ENCODE measurements at places on chromosomes 5 and 9. TPM values are rescaled to one million over a fixed set of nuclear protein-coding genes. Genes with fewer than 3 reads are reported as not detected.
A peak's percentile ranks its signal among the peaks of the same experiment; 100 is the strongest.

Gene GKAP1
- polyA plus RNA-seq, result 4.4 TPM

Gene OBP2B
- polyA plus RNA-seq, result not detected

Gene DMRT1
- polyA plus RNA-seq, result 0.26 TPM

Gene IFNA13
- polyA plus RNA-seq, result not detected

Gene TMEM252
- polyA plus RNA-seq, result not detected

GRCh38 chr5:59037941-59038797, 455.3 kb downstream of the RAB3C start:
- H3K4me3 ChIP-seq, result no peak overlapping the region
- no peak for DNase-seq
- peaks cover 33% of the 10 kb centered on the region for H3K27me3 ChIP-seq
- peaks cover 5% of the 10 kb centered on the region for H3K4me1 ChIP-seq

DNA sequence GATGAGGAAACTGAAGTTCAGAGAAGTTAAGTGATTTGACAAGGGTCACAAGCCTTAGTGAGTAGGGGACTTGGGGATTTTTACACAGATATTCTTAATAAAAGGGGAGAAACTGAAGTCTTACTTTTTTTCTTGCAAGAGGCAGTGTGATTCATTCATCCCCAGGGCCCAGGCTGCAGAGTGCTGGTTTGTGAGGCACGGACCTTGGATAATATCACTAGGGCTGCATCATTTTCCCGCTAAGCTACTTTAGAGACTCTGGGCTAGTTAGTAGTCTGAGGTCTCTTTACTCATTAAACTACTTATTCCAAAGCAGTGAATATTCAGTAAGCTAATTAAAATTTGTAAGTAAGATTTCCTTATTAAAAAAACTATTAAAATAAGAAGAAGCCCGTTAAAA, 195.0 kb downstream of the PBX3 start:
- no peaks in the 10 kb centered on the region for H3K4me1 ChIP-seq
- H3K4me3 ChIP-seq, result no peak overlapping the region
- no peak overlapping the region for H3K27ac ChIP-seq
- DNase-seq, result no peak
- peaks cover 6% of the 10 kb centered on the region for H3K36me3 ChIP-seq

DNA sequence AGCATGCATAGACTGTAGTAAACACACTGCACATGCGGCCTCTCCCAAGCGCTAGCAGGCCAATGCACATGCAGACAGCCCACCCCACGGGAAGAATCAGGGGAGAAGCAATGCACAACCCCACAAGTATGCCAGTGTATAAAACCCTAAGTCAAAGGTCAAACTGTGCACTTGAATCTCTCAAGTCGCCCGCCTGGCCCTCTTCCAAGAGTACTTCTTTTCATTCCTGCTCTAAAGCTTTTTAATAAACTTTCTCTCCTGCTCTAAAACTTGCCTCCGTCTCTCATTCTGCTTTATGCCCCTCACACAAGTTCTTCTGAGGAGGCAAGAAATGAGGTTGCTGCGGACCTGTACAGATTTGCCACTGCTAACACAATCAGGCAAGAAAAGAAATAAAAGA, 50.4 kb downstream of the PTPDC1 start:
- DNase-seq, result no peak
- no peaks in the 10 kb centered on the region for H3K4me1 ChIP-seq
- H3K27ac ChIP-seq, result no peak overlapping the region
- no peak overlapping the region for H3K4me3 ChIP-seq
- no peaks in the 10 kb centered on the region for H3K36me3 ChIP-seq
- H3K27me3 ChIP-seq, result no peaks in the 10 kb centered on the region

GRCh38 chr5:147434049-147434448, 75.8 kb downstream of the DPYSL3 start:
- no peak for DNase-seq
- H3K4me3 ChIP-seq, result no peak overlapping the region
- no peaks in the 10 kb centered on the region for H3K36me3 ChIP-seq
- no peaks in the 10 kb centered on the region for H3K27me3 ChIP-seq

DNA sequence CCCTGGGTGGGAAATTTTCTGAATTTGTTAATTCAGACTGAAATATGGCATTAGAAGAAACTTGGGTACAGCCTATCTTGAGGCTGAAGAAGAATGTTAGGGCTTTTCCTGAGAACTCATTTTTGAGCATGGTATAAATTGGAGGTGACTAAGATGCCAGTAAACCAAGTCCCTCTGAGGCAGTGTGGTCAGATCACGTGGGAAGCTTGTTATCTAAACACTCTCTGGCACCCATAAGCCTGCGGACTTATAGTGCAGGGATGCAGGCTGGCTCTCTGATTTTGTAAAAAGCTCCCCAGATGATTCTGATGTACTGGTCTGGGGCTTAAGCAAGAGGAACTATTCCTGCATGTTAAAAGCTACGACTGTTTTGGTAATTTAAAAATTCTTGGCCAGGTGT, 34.3 kb downstream of the MTMR12 start:
- H3K27me3 ChIP-seq, result no peaks in the 10 kb centered on the region
- H3K27ac ChIP-seq, result peak overlapping the region; percentile 50
- peaks cover 2% of the 10 kb centered on the region for H3K36me3 ChIP-seq
- no peak for DNase-seq

DNA sequence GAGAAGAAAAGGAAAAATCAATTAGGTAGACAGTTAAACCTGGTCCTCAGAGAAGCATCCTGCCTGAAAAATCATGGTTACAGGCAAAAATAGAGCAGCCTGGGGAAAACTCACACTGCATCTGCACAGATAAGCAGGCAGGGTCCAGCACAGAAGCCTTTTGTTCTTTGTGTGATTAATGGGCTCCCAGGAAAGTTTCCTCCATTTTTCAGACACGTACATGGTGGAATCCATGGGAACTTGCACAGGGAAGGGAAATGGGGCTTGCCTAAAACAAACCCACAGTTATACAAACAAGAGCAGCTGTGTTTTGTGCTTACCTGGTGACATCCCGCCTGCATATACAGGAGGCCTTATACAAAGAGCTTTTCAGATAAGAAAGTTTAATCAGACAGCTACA, 243.9 kb upstream of the ATP10B start:
- no peaks in the 10 kb centered on the region for H3K4me1 ChIP-seq
- DNase-seq, result no peak
- no peaks in the 10 kb centered on the region for H3K36me3 ChIP-seq
- H3K4me3 ChIP-seq, result no peak overlapping the region

DNA sequence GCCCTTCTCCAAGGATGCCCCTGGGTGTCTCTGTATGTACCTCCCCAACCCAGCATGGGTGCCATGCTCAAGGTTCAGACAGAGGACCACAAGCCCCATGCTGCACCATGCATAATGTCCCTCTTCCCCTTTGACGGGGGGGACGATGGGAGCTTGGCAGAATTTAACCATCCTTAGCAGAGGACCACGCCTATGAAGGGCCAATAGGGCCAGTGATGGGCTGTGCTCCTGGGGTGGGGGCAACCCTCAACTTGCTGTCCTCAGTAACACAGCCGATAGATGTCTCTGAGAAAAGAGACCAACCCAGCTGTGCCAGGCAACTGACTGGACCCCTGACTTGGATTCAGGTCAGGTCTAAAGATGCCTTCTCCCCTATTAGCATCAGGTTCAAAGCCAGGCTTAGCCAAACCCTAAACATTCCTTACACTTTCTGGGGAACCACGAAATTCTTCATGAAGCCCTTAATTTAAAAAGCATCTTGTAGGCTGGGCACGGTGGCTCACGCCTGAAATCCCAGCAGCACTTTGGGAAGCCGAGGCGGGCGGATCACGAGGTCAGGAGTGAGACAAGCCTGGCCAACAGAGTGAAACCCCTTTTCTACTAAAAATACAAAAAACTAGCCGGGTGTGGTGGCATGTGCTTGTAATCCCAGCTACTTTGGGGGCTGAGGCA, 20.7 kb upstream of the JADE2 start:
- H3K27ac ChIP-seq, result no peak overlapping the region
- H3K4me3 ChIP-seq, result no peak overlapping the region
- H3K36me3 ChIP-seq, result no peaks in the 10 kb centered on the region
- no peaks in the 10 kb centered on the region for H3K27me3 ChIP-seq

- no peak overlapping the region for H3K27ac ChIP-seq
- H3K27me3 ChIP-seq, result no peaks in the 10 kb centered on the region
- DNase-seq, result no peak
- no peak overlapping the region for H3K4me3 ChIP-seq
Observed at GRCh38 chr9:114824110-114824509, 18.3 kb upstream of the TNFSF15 start.

DNA sequence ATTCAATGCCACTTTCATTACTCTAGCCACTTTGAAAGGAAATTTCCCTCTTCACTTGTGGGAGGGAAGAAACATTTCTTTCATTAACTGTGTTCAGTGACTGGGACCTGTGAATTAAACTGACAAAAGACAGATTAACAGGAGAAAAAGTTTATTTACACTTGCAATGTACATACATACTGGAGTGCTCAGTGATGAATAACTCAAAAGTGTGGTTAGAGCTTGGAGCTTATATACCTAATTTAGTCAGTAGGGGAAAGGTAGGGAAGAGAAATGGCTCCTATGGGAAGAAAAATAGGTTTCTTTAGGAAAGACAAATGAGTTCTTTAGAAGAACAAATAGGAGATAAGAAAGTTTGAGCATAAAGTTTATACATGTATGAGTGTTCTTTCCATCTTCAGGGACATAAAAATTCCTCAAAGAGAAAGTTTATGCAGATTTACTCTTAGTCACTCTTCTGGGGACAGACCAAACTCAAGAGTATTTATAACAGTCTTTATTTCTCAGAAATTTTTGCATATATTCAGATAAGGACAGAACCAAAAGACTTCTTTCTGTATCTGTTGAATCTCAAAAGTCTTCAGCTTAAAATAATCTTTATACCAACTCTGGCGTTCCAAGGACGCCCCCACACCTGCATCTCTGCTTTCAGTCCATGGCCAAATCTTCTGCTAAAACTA, 120.0 kb upstream of the RAI14 start:
- H3K4me1 ChIP-seq, result peaks cover 21% of the 10 kb centered on the region
- H3K36me3 ChIP-seq, result no peaks in the 10 kb centered on the region
- no peak for DNase-seq

GRCh38 chr5:103923616-103924168, 361.1 kb upstream of the NUDT12 start:
- no peaks in the 10 kb centered on the region for H3K27me3 ChIP-seq
- H3K27ac ChIP-seq, result no peak overlapping the region
- H3K4me1 ChIP-seq, result no peaks in the 10 kb centered on the region

GRCh38 chr5:96745844-96746531, 61.8 kb downstream of the ERAP1 start:
- no peak for DNase-seq
- no peaks in the 10 kb centered on the region for H3K4me1 ChIP-seq
- no peaks in the 10 kb centered on the region for H3K27me3 ChIP-seq
- peaks cover 15% of the 10 kb centered on the region for H3K36me3 ChIP-seq
- H3K4me3 ChIP-seq, result no peak overlapping the region

- DNase-seq, result no peak
Observed at GRCh38 chr5:75558981-75559632, 47.4 kb downstream of the POLK start.

GRCh38 chr9:86695910-86696424, 251.3 kb downstream of the GAS1 start:
- DNase-seq, result no peak
- no peak overlapping the region for H3K27ac ChIP-seq
- no peak overlapping the region for H3K4me3 ChIP-seq

DNA sequence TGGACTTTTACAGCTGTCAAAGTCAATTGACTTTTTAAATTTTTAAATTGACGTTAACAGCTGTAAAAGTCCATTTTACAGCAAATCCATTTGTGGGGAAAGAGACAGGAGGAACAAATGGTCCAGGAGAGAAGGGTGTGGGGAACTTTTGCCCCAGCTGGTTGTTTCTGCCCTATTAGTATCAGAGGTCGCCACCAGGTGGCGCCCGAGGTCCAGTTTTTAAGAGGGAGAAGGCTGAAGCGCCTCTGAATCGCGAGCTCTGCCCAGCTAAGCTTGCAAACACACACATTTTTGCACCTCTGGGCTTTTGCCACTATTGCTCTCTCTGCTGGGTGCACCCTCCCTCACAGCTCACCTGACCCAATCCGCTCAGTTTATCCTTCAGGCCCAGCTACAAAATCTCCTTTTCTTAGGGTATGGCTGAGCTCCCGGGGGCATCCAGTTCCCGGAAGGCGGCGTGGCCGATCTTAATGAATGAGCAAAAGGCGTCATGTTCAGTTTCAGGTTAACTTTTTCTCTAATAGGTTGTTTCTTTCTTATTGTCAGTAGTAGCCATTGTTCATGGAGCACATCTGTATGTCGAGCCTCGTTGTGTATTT, 6.3 kb upstream of the TTLL11 start:
- H3K4me3 ChIP-seq, result no peak overlapping the region
- no peaks in the 10 kb centered on the region for H3K4me1 ChIP-seq
- DNase-seq, result no peak
- no peaks in the 10 kb centered on the region for H3K27me3 ChIP-seq
- H3K27ac ChIP-seq, result no peak overlapping the region

DNA sequence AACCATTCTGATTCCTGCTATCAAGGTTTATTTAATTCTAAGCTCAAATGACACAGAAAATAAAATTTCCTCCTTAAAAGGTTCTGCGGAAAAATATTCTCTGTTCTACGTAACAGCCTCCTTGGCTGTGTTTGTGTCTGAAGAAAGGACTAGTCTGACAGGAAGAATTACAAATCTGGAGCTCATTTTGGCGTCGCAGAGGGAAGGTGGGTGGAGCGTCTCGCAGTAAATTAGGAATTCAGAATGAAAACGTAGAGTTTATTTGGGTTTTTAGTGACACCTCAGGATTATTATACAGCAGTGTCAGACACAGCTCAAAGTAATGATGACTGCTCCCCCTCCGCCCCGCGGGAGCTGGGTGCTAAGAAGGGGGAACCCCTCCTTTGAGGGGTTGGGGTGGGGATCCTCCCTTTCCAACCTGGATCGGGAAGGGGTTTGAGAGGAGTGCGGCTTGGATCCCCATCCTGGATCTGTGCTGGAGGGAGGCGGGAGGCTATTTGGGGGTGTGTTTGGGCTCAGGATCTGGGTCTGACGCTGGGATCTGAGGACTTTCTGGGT, 933 bp upstream of the TGFBR1 start:
- H3K4me3 ChIP-seq, result peak overlapping the region; percentile 71
- H3K27ac ChIP-seq, result no peak overlapping the region
- peaks cover 8% of the 10 kb centered on the region for H3K4me1 ChIP-seq
- H3K36me3 ChIP-seq, result no peaks in the 10 kb centered on the region
- no peak for DNase-seq
- H3K27me3 ChIP-seq, result no peaks in the 10 kb centered on the region

DNA sequence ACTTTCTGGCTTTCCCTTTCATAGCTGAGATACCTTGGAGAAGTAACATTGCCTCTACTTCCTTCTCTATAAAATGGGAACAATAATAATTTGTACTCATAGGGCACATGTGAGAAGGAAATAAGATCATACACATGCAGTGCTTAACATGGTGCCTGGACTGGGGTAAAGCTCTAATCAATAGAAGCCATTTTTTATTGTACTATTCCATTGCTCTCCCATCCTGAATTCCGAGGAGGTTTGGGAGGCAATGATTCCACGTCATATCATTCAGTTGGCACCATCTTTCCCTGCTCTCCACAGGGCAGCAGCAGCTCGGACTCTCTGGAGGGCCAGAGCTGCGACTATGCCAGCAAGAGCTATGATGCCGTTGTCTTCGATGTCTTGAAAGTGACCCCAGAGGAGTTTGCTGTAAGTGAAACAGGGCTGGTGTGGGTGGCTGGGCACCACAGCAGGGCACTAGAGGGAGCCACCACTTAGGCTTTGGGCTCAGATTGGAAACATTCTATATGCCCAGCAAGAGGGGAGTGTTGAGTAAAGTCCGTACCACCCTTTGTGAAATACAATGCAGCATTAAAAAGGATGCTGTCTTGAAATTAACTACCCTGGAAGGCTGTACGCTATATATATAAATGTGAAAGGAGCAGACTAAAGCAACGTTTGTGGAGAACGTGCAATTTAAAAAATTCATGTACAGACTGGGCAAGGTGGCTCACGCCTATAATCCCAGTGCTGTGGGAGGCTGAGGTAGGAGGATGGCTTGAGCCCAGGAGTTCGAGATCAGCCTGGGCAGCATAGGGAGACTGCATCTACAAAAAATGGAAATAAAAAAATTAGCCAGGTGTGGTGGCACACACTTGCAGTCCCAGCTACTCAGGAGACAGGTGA, 51.2 kb downstream of the RALGPS1 start:
- H3K27me3 ChIP-seq, result no peaks in the 10 kb centered on the region
- H3K27ac ChIP-seq, result no peak overlapping the region
- H3K36me3 ChIP-seq, result no peaks in the 10 kb centered on the region
